ENCODE measurements at places on chromosomes 5 and 9.

- no peaks in the 10 kb centered on the region for H3K4me1 ChIP-seq
- no peaks in the 10 kb centered on the region for H3K36me3 ChIP-seq
- no peak overlapping the region for H3K27ac ChIP-seq
- no peak for DNase-seq
Observed at GRCh38 chr5:127872494-127872893, 169.3 kb downstream of the CCDC192 start.

DNA sequence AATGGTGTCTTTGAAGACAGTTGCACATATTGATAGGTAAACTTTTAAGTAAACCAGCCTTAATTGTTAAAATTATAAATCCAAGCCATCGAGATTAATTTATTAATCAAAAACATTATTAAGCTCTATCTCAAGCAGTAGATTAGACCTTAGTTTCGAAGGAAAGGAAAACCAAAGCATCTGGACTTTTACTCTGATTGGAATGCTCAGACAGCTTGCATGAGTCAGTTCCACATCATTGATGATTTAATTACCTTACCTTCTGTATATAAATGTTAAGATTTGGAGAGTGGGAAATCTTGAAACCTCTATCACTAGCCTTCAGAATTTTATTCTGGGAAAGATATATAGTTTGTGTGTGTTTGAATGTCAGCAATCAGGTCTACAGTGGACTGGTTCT, 23.9 kb downstream of the DCP2 start:
- H3K27ac ChIP-seq, result no peak overlapping the region
- no peaks in the 10 kb centered on the region for H3K27me3 ChIP-seq
- H3K4me3 ChIP-seq, result no peak overlapping the region
- H3K4me1 ChIP-seq, result peaks cover 25% of the 10 kb centered on the region

DNA sequence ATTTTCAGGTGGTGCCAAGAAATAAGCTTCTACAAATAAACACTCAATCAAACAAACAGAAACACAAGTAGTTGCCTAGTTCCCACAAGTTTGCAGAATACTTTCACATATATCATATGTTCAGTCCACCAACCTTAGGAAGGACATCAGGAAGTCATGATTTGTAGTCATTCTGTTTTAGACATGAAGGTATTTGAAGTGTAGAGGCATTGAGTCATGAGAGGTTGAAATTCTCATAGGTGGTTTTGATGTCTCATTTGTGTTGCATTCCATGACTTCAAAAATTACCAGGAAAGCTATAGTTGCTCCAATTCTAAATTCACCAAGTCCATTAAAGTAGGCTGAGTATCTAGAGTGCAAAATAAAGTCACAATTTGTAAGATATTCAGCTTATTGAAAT, 159.0 kb downstream of the KCTD16 start:
- no peak overlapping the region for H3K27ac ChIP-seq
- no peak for DNase-seq
- no peaks in the 10 kb centered on the region for H3K36me3 ChIP-seq
- H3K4me3 ChIP-seq, result no peak overlapping the region
- H3K4me1 ChIP-seq, result no peaks in the 10 kb centered on the region

- H3K27ac ChIP-seq, result no peak overlapping the region
- H3K27me3 ChIP-seq, result no peaks in the 10 kb centered on the region
- H3K4me1 ChIP-seq, result no peaks in the 10 kb centered on the region
- H3K4me3 ChIP-seq, result no peak overlapping the region
Observed at GRCh38 chr5:42680046-42680445, 76.6 kb upstream of the CCDC152 start.

- no peaks in the 10 kb centered on the region for H3K4me1 ChIP-seq
- no peak for DNase-seq
- H3K27ac ChIP-seq, result no peak overlapping the region
- H3K36me3 ChIP-seq, result no peaks in the 10 kb centered on the region
Observed at GRCh38 chr5:153425914-153426313, 64.6 kb upstream of the GRIA1 start.

GRCh38 chr5:148107608-148108007, 43.8 kb downstream of the SPINK5 start:
- H3K27me3 ChIP-seq, result no peaks in the 10 kb centered on the region
- no peak overlapping the region for H3K27ac ChIP-seq
- H3K36me3 ChIP-seq, result no peaks in the 10 kb centered on the region
- no peak overlapping the region for H3K4me3 ChIP-seq

GRCh38 chr9:12212860-12213259, 480.3 kb upstream of the TYRP1 start:
- H3K27ac ChIP-seq, result no peak overlapping the region
- DNase-seq, result no peak
- no peaks in the 10 kb centered on the region for H3K36me3 ChIP-seq
- no peak overlapping the region for H3K4me3 ChIP-seq
- H3K4me1 ChIP-seq, result no peaks in the 10 kb centered on the region
- no peaks in the 10 kb centered on the region for H3K27me3 ChIP-seq

DNA sequence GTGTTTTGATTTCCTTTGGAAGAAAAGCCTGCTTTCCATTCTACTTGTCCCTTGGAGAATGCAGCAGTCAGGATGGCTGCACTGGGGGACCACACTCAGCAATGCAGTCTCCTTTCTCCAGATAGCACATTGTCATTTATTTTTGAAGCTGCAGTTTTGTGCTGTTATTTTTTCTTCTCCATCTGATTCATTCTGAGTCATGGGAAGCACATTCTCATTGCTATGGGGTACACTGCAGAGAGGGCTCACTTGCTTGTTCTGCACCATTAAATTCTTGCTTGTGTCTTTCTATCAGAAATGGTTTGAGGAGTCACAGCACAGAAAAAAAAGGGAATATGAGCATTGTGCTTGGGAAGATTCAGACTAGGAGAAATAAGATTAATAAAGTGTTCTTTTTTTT, 39.7 kb upstream of the POC5 start:
- H3K4me3 ChIP-seq, result no peak overlapping the region
- H3K27ac ChIP-seq, result no peak overlapping the region
- H3K4me1 ChIP-seq, result no peaks in the 10 kb centered on the region
- no peak for DNase-seq

- H3K27me3 ChIP-seq, result peaks cover 17% of the 10 kb centered on the region
- no peaks in the 10 kb centered on the region for H3K36me3 ChIP-seq
- H3K4me1 ChIP-seq, result no peaks in the 10 kb centered on the region
- H3K27ac ChIP-seq, result no peak overlapping the region
Observed at GRCh38 chr9:115254287-115255180, 136.6 kb upstream of the TNC start.

DNA sequence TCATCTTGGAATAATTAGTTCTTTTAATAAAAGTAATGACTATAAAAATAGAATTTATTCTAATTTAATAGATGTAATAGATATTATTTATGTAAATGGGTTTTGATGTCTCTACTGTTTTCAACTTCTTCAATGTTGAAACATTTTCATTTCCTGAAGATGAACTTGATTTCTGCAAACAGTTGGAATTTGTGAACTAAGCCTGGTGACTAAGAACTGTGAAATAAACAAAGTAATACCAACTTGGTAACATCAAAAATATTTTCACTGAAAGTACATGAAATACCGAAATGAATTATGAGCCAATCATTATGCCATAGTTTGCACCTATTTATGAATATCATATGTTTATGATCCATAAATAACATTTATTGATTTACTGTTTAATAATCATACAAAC, 143.8 kb upstream of the FGF10 start:
- DNase-seq, result no peak
- no peaks in the 10 kb centered on the region for H3K27me3 ChIP-seq

DNA sequence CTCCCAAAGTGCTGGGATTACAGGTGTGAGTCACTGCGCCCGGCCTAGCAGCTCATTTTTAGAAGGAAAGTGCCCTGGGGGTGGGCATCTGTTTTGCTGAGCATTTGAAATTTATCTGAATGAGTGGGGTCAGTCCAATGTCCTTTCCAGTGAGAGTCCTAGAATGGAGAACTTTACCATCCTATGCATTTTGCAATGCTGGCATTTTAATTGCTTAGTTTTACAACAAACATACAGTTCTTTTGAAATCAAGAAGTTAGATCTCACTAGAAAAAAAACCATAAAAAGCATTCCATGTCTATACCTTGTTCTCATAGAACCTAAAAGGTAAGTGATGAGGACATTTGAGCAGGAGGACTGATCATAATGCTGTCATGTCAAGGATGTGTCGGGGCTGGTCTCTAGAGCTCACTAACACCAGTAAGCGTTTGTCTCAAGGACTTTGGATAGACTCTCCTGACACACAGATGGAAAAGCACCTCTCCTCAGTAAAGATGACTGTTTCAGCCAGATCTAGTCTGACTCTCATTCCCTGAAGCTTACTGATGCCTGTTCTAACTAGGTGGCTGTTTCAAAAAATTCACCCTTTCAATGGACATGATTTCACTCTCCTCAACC, 83.9 kb downstream of the DCP2 start:
- H3K4me3 ChIP-seq, result no peak overlapping the region
- peaks cover 57% of the 10 kb centered on the region for H3K4me1 ChIP-seq
- no peaks in the 10 kb centered on the region for H3K27me3 ChIP-seq
- H3K36me3 ChIP-seq, result no peaks in the 10 kb centered on the region

GRCh38 chr9:94581728-94582127, 11.9 kb downstream of the FBP2 start:
- no peaks in the 10 kb centered on the region for H3K36me3 ChIP-seq
- peaks cover 21% of the 10 kb centered on the region for H3K4me1 ChIP-seq
- peaks cover 18% of the 10 kb centered on the region for H3K27me3 ChIP-seq
- no peak overlapping the region for H3K4me3 ChIP-seq
- no peak overlapping the region for H3K27ac ChIP-seq
